Activated CD4-positive, alpha-beta T cell treated with anti-CD3 and anti-CD28 coated beads, Interleukin-2, amount 50 U/mL, for 48 hours (primary cell): ENCODE measurements at places on chromosomes 11 and 22.

DNA sequence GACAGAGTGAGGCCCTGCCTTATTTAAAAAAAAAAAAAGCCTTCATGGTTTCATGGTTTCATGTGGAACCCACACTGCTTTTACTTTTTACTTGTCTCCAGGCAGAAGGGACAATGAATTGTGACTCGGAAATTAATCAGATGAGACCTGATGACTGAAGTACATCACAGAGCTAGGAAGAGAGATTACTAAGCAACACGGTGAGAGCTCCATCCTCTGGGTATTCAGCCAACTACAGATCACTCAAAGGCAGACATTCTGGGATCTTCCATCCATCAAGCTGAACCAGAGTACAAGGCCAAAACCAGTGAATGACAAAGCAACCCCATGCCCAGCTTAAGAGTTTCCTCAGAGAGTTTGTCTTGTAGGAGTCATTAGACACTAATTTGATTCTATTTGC is 433.2 kb downstream of the SOX6 start:
- no peak for DNase-seq

- DNase-seq: no peak
Measured at GRCh38 chr11:9446230-9446629, 14.6 kb upstream of the ZNF143 start.

- DNase-seq: no peak
Measured at GRCh38 chr22:36363349-36363981, 24.3 kb downstream of the MYH9 start.

DNA sequence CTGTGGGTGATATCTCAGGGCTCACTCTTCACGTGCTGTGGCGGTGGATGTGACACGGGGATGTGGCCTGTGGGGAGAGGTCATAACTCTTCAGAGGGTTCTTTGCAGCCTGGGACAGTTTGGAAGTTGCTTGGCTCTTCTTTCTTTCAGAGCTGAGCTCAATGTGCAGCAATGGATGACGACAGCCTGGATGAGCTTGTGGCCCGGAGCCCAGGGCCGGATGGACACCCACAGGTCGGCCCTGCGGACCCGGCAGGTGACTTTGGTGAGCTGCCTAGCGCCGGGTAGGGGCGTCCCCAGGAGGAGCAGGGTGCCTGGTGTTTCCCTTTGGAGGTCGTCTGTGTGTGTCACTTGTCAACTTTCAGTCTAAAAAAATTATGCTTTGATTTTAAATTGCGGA is 5.1 kb downstream of the PHRF1 start:
- no peak for DNase-seq

DNA sequence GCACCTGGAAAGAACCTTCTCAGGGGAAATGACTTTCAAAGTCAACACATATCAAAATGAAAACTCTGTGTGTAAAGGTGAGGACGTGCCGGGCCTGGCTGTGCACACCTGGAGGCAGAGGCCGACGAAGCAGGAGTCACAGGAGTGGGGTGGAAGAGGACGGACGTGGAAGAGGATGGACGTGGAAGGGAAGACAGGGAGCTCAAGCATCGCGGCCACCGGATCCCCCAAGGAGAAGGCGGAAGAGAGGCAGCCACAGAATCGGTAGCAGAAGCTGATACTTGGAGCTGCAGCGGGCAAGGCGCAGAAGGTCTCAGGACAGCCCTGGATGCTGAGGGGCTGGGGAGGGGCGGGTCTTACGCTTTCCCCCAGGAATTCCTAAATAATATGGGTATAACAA is 519.8 kb downstream of the BRD1 start:
- DNase-seq: no peak

DNA sequence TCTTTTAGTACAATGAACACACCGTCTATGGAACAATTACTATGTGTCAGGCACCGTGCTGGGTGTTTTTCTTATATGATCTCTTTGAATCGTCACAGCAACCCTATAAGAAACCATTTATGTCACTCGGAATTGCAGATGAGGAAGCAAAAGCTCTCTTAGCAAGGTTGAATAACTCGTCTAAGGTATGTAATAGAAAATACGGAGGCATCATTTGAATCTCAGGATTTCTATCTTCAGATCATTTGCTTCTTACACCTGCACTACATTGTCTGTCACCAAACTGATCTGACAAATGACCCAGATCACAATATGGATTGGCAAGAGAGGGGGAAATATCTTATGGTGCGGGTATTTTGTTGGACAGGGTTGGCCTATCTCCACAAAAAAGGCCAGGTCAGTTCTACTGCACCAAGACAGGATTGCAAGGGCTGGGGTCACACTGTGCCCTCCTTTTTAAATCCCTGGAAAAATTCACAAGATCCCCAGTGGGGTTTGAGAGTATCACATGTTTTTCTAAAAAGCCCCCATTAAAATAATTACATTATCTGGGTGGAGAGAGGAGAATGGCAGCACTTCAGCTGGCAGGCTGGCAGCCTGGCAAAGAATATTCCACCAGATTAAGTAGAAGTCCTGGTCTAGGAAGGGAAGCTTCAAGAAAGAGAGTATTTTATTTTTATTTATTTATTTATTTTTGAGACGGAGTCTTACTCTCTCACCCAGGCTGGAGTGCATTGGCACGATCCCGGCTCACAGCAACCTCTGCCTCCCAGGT is 110.7 kb upstream of the CLMP start:
- DNase-seq: no peak

DNA sequence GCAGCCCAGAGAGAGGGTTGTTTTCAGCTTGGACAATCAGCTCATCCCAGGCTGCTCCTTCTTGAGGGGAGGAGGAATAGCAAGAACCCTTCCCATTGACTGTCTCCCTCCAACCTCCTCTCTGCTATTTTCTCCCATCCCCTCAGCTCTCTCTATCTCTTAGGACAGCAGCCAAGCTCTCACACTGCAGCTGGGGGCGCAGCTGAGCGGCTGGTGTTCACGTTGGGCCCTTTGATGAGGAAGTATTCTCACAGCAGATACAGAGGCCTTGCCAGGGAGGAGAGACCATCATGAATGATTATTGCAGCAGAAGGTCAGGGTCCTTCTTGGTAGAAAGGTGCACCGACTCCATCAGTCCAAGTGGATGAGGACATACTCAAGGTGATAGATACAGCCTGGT is 26.5 kb upstream of the CADM1 start:
- no peak for DNase-seq

DNA sequence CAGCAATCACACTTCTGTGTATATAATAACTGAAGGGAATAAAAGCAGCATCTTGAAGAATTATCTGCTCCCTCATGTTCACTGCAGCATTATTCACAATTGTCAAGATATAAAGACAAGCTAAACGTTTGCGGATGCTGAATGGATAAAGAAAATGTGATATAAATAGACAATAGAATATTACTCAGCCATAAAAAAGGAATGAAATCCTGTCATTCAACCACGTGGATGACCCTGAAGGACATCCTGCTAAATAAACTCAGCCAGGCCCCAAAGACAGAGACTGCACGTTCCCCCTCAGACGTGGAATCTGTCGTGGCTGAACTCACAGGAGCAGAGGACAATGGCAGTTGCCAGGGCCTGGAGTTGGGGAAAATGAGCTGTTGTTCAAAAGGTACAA is 9.6 kb downstream of the ZNF195 start:
- no peak for DNase-seq

- DNase-seq: no peak
Measured at GRCh38 chr11:113615773-113616172, 90.3 kb downstream of the TMPRSS5 start.

DNA sequence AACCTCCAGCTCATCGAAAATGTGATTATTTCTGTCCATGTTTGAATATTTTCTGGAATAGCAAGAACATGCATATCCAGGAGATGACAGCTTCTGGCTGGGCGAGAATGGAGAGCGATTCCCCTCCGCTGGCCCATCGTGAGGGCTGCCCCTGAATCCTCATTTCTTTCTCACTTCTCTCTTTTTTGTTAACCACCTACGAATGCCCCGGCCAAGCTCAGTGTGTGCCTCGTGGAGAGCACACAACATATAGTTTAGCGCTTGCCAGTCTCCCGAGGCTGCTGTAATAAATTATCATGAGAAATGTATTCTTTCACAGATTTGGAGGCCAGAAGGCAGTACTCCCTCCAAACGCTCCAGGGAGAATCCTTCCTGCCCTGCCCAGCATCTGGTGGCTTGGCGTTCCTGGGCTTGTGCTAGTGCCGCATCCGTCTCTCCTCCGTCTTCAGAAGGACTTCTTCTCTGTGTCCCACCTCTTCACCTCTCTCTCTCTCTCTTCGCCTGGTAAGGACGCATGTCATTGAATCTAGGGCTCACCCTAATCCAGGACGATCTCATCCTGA is 1306.0 kb downstream of the TBC1D22A start:
- DNase-seq: no peak

DNA sequence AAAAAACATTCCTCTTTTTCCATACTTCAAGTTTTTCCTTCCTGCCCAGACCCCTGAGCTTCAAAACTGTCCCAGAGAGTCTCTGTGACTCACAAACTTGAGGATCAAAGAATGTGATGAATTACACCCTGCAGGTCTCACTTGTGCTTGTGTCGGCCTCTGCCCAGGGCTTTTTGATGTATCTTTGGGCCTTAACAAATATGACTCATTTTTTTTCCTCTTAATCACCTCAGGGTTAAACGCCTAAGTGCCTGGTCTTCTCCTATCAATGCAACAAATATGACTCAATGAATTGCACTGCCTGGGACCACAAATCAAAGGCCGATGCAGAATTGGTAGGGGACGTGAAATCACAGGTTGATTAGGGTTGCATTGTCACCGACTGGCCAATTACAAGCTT is 267.7 kb downstream of the LARGE1 start:
- DNase-seq: no peak
